ENCODE measurements at places on chromosomes 4 and X.

- DNase-seq, result no peak
Observed at GRCh38 chrX:45344594-45344993, 143.9 kb upstream of the DIPK2B start.

- no peak for DNase-seq
Observed at GRCh38 chrX:146454363-146454762, 355.2 kb upstream of the CXorf51B start.

DNA sequence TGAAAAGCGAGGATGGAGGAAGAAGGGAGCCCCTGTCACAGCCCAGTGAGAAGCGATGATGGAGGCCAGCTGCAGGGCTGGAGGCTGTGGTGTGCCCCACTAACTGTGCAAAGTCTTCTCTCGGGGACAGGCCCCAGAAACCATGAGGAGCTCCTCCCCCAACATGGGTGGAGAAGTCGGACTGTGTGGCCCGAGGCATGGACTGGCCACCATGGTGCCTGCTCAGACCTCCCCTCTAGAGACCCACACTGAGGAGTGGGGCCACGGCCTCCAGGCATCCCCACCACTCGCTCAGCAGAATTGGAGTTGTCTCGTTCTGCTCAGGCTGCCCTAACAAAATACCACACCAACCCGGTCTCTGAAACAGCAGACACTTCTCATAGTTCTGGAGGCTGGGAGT is 12.2 kb upstream of the PDE6B start:
- no peak for DNase-seq

DNA sequence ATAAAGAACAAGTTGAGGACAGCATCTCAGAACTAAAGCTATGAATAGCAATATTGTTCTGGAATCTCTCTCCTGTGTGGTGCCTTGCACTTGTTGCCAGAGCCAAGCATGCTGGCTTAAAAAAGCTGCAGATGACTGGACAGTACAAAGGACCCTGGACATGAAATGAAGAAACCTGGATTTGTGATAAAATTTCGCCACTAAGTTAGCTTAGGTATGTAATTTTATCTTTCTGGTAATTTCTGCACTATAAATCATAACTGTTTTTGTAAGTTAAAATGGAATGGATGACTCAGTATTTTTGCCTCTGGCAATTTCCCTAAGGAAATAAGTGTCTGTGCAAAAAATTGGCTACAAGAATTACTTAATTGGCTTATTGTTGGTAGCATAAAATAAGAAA is 317.2 kb downstream of the CAMK2D start:
- no peak for DNase-seq

- peak; percentile 15 for DNase-seq
Observed at GRCh38 chr4:173318648-173319211, 15.4 kb downstream of the HMGB2 start.

DNA sequence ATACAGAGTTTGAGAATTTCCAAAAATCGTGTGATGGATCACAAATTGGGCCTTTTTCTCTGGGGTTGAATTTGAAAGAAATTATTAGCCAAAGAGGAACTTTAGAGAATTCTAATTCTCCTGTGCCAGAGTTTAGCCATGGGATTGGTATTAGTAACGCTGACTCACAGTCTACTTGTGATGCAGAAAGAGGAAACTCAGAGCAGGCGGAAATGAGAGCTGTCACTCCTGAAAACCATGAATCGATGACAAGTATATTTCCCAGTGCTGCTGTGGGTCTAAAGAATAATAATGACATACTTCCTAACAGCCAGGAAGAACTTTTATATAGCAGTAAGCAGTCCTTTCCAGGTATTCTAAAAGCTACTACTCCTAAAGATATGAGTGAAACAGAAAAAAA is 64.9 kb downstream of the N4BP2 start:
- DNase-seq, result no peak

DNA sequence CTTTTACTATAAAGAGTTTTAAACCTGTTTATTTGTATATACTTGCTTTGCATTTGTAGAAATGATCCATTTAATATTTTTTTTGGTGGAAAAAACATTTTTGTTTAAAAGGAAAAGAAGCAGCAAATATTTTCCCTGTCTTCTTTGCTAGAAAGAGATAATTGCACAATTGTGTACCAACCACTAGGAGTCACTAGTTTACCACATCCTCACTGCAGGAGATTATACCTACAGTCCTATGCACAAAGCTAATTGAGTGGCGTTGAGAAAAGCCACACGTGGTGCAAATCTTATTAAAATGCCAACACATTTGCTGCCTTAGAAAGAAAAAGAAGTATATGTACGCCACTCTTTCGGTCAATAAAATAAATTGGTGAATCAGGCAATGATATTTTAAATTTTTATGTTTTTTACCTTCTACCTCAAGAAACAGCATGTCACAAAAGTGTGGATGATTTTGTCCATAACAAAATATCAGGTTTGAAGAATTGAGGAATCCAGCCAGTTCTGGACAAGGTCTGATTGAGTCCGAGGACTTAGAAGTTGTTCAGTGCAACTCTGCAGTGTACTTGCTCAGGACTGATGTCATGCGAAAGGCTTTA is 102.9 kb downstream of the GRXCR1 start:
- DNase-seq, result no peak

DNA sequence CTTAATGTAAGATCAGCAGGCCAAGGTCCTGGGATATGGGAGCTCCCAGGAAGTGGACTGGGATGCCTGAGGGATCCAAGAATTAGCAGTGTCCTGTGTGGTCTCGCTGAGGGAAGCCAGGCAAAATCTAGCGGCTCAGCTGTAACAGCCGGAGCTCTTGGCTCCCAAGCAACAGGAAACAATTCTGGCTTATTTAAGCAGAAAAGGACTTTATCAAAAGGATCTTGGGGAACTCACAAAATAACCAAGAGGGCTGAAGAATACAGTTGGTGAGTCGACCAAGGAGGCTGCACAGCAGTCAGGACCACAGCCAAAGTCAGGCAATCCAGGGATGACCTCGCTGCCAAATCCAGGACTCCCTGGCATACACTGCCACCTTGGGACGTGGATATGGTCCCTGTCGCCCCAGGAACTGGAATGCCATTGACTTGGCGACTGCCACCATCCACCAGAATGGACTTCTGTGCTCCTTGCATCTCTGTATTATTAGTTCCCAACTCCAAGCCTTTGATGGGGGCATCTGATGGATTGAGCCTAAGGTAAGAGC is 165.3 kb upstream of the BCOR start:
- DNase-seq, result no peak

- DNase-seq, result no peak
Observed at GRCh38 chr4:4854649-4855295, 4.7 kb upstream of the MSX1 start.

- DNase-seq, result no peak
Observed at GRCh38 chr4:151567056-151567455, 158.1 kb downstream of the FHIP1A start.

DNA sequence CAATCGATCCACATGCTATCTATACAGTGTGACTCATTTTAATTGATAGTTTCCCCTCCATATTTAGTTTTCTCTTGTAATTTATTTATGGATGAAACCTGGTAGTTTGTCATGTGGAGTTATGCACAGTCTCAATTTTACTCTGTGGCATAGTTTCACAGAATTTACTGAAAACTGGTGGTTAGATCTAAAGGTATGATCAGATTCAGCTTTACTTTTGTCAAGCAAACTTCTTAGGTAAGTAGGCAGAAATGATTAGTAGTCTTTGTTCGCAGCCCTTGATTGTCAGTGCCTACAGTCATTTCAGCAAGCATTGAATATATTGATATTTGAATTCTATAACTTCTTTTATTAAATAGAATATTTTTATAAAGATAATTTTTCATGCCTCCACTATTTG is 2.5 kb downstream of the ADD1 start:
- DNase-seq, result no peak

GRCh38 chr4:96730432-96730831 is 890.5 kb downstream of the PDHA2 start:
- no peak for DNase-seq

DNA sequence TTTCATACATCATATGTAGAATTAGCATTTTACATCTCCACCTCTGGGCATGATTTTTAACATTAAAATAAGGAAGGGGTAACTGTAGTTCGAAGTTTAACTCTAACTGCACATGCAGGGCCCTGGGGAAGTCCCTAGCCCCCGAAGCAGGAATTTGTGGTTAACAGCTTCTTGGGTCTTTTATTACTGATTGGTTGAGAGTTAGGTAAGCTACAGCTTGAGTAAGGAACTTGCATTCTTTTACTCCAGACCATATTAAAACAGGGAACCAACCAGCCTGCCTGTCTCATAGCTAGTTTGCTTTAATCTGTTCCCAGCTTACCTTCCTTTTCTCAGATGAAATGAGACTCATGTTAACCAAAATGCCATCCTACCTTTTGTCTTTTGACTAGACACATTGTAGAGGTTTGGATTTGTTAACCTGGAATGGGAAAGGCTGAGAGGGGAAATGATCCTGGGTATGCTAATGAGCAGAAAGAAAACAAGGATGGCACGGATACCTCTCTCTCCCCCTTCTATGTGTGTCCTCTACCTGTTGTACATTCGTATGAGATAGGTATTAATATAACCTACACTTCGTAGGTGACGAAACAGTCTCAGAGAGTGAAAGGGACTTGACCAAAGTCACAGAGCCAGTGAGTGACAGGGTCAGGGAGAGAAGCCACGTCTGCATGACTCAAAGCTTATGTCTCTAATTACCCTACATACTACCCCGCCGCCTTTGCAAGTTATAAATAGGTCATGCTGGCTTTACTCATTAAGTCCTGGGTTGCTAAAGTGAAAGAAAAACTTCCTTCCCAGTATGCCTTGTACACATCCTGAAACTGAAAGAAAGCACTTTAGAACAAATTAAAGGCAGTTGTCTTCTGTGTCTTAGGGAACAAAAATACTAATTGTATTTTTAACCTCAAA is 119.5 kb upstream of the AFF2 start:
- DNase-seq, result no peak

DNA sequence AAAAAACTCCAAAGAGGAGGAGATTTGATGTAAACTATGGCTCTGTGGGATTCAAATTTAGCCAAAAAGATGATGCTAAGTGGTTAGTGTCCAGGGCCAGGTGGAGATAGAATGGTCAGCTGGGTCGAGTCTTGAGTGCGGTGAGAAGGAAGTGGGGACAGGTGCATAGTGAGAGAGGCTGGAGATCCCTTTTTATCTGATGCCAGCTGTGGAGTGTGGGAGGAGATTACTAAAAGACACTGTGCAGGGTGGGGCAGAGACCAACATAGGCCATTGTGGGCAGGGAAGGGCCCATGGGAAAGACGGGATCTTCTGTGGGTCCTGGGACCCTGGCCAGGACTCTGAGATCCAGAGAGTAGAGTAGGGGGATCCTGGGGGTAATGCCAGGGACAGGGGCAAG is 34.6 kb upstream of the LEF1 start:
- DNase-seq, result no peak

DNA sequence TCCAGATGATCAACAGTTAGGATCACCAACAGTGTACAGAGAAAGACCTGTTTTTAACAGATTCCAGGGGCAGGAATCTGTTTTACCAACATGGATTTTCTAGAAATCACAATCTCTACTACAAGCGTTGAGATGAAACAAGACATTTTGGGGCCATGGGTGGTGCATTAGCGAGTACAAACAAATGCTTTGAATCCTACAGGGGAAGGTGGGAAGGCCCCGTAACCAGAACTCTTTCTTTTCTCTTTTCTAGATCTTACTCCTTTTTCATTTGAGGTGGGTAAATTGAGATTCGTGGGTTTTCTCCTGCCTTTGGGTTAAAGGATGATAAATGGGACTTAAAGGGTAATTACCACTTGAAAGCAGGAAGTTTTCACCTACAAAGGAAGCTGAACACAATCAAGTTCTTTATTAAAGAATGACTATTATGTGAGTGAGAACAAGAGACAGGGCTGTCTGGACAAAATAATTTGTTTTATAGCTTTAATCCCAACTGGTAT is 189.9 kb upstream of the ANXA3 start:
- DNase-seq, result no peak

- peak; percentile 1 for DNase-seq
Observed at GRCh38 chr4:74262522-74262921, 45.7 kb upstream of the EPGN start.

- DNase-seq, result no peak
Observed at GRCh38 chr4:7760228-7760627, 179.4 kb downstream of the AFAP1 start.

DNA sequence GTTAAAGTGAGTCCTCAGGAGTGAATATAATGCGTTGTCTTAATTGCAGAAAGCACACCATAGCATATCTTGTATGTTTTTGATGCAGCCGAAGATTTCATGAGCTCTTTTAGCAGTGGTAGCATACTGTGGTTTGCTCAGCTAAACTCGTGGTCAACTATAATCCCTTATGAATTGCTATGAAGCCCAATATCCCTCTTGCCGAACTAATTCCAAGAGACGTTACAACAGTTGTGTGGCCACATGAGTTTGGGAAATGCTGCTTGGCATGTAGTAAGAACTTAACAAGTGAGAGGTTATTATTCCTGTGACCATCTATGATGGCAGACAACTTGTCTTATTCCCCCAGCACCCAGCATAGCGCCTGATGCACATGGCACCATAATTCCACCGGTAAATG is 30.7 kb downstream of the SYAP1 start:
- no peak for DNase-seq
